ENCODE measurements at places on chromosomes 2 and 18. TPM values are rescaled to one million over a fixed set of nuclear protein-coding genes. Genes with fewer than 3 reads are reported as not detected.

Gene GPAT2
- total RNA-seq = 4.0 TPM

Gene FAM237A
- not detected for total RNA-seq

DNA sequence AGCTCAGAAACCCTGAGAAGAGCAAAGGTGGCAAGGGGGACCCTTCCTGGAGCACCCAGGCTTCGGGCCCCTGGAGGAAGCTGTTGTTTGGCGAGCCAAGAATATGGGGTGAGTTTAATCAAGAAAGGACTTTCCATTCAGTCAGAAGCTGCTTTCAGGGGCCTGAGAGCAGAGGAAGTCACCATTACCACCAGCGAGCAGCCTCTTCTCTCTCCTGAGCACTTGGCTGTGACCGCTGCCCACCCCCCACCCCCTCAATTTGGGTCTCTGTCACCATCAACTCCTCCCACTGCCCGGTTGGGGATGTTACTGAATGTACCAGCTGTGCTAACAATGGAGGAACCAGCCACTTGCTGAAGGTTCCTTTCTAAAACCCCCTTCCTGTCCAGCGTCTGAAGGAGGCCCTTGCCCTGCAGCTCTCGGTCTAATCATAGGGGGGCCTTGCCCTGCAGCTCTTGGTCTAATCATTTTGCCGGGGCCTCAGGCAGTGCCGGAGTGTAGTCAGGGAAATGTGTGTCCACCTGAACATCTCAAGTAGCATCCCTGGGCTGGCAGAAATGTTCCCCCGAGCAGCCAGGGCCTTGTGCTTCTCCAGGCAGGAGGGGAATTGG lies 943 bp downstream of the INPP5D start:
- H3K27ac ChIP-seq = peak overlapping the region; percentile 85
- H3K36me3 ChIP-seq = no peaks in the 10 kb centered on the region
- H3K4me1 ChIP-seq = peaks cover 36% of the 10 kb centered on the region
- peak overlapping the region; percentile 88 for H3K4me3 ChIP-seq
- DNase-seq = no peak

GRCh38 chr2:214069254-214069653 lies 341.6 kb upstream of the VWC2L start:
- no peaks in the 10 kb centered on the region for H3K36me3 ChIP-seq
- H3K4me3 ChIP-seq = no peak overlapping the region
- no peak overlapping the region for H3K27ac ChIP-seq
- H3K27me3 ChIP-seq = no peaks in the 10 kb centered on the region
- H3K4me1 ChIP-seq = no peaks in the 10 kb centered on the region

DNA sequence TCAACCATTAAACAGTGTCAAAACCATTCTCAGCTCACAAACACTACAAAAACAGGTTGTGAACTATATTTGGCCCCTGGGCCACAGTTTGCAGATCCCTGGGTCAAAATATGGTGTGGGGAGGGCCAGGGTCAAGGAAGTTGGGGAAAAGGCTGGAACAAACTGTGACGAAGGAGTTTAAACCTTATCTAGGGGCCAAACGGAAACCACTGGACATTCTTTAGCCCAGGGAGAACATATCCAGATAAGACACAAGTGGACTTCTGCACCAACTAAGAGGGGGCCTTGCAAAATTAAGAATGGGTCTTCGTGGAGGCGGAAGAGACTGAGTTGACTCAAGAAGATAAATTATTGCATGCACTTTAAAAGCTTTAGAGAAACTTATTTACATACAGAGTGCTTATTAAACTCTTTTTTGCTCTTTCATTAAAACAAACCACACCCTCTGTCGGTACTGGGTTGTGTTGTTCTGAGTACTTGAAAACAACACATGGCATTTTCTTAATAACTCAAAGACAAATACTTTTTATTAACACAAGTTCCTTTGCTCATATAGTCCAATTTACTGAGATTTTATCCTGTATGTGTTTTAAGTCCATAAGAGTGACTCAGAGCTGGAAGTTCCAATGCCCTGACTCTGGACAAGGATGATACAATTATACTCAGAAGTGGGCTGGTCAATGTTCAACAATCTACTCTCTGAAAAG lies 5.3 kb upstream of the ASAP2 start:
- H3K36me3 ChIP-seq = no peaks in the 10 kb centered on the region
- no peak overlapping the region for H3K4me3 ChIP-seq
- no peak overlapping the region for H3K27ac ChIP-seq
- no peaks in the 10 kb centered on the region for H3K4me1 ChIP-seq
- H3K27me3 ChIP-seq = no peaks in the 10 kb centered on the region

DNA sequence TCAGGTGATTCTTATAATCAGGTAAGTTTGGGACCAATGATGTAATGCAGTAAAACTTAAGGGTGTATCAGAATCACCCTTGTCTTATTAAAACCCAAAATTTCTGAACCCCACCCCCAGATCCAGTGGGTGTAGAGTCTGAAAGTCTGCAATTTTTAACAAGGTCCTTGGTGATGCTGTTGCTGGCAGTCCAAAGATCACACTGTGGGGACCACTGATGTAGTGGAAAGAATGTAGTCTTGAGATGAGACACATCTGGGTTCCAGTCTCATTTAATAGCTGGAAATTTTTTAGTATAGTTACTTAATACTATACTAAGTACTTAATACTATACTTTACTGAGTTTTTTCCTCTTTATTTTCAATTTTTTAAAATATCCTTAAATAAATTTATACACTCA lies 258.4 kb downstream of the PLCL1 start:
- H3K4me3 ChIP-seq = no peak overlapping the region
- no peak for DNase-seq
- no peaks in the 10 kb centered on the region for H3K27me3 ChIP-seq
- H3K27ac ChIP-seq = no peak overlapping the region
- H3K36me3 ChIP-seq = no peaks in the 10 kb centered on the region

DNA sequence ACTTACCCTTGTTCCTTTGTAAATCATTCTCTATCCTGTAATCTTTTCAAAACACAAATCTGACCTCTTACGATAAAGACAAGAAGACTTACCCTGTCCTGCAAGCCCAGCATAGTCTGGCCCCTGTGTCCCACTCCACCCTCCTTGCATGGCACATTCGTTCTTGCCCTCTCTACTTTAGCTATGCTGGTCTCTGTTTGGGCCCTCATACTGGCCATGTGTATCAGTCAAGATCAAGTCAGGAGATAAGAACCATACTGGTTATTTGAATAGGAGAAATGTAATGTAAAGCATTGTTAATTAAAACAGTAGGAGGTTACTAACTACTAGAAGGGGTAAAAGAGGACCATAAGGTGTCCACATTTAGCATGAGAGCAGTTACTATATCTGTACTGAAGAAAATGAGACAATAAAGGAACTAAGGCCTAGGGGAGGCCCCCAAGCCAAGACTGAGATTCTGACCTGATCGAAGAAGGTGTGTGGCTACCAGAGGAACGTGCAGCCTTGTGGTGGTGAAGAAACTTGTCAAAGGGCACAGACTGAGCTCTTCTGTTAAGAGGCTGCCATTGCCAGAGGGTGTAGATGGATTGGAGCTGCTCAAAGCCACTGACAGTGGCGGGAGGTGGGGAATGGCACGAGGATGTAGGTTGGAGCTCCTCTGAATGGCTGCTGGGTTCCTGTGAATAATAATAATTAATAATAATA lies 80.8 kb downstream of the KCTD18 start:
- no peaks in the 10 kb centered on the region for H3K27me3 ChIP-seq
- H3K4me1 ChIP-seq = no peaks in the 10 kb centered on the region
- H3K27ac ChIP-seq = no peak overlapping the region
- no peak overlapping the region for H3K4me3 ChIP-seq
- no peaks in the 10 kb centered on the region for H3K36me3 ChIP-seq
- DNase-seq = no peak

DNA sequence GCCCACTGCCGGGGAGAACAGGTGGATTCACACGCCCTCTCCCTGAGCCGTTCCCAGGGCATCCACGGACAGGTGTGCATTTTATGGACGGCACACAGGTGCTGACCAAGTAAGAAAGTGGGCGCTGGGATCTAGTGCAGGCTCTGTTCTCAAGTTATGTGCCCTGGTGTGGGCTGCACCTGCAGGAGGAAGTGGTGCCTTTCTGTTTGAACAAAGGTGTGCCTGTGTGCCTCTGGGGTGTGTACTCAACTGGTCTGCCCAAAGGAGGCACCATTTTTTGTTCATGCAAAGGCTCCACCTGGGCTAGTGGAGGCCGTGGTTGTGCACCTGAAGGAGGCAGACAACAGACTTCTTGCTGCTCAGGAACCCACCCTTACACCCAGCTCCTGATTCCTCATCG lies 88.2 kb upstream of the HK2 start:
- H3K36me3 ChIP-seq = no peaks in the 10 kb centered on the region
- no peak for DNase-seq
- H3K27me3 ChIP-seq = no peaks in the 10 kb centered on the region
- no peak overlapping the region for H3K4me3 ChIP-seq
- H3K4me1 ChIP-seq = no peaks in the 10 kb centered on the region

DNA sequence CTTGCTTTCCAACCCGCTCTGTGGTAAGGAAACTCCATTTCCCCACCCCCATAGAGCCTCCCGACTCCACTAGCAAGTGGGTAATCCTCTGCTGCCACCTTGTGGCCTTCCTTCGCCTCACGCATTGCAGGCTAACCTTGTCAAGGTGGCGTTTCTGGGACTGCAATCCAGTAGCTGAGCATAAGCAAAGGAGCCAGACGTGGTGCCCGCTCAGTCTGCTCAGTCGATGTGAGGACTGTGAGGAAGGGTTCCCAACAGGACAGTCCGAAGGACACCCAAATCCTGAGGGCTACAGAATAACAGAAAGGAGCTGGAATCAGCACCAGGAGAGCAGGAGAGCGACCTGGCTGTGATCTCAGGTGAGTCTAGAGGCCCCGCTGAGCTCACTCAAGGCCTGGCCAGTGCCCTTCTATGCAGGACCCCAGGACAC lies 144.2 kb downstream of the SUCLG1 start:
- peak; percentile 71 for DNase-seq
- no peaks in the 10 kb centered on the region for H3K4me1 ChIP-seq
- no peaks in the 10 kb centered on the region for H3K27me3 ChIP-seq
- H3K27ac ChIP-seq = no peak overlapping the region

Gene C1QL2
- not detected for total RNA-seq

- DNase-seq = peak; percentile 85
- H3K4me3 ChIP-seq = peak within 1 kb of the TSS; percentile 97
Observed at GRCh38 chr2:157443795-157444640, at the start of gene CYTIP. CYTIP (minus strand) TSS chr2:157444089; CDS start chr2:157444020, 69 bp downstream.

DNA sequence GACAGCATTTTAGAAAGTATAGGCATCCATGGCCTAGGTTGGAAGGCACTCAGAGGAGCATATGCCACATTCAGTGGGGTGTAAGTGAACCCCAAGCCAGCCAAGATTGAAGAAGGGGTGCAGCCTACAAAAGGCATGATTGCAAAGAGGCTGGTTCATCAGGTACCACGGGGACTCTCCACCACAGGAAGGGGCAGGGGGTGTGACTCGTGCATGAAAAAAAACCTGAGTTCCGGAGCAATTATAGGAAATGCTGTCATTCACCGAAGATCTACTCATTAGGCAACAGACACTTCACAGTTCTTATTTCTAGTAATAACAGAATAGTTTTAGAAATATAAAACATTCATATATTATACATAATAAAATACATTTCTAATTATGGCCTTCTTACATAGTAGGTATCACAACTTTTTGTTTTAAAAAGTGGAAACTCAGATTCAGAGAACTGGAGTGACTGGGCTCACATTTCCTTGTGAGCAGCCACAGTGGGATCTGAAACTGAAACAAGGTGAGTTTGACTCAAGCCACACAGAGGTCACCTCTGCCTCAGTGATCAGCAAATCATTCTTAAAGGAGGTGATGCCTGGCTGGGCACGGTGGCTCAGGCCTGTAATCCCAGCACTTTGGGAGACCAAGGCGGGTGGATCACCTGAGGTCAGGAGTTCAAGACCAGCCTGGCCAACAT lies 188.4 kb upstream of the GYPC start:
- H3K36me3 ChIP-seq = no peaks in the 10 kb centered on the region
- no peak for DNase-seq
- no peak overlapping the region for H3K27ac ChIP-seq

- no peaks in the 10 kb centered on the region for H3K27me3 ChIP-seq
- H3K36me3 ChIP-seq = no peaks in the 10 kb centered on the region
- DNase-seq = no peak
Observed at GRCh38 chr2:134681201-134681600, 37.6 kb downstream of the TMEM163 start.

GRCh38 chr2:231093933-231094332 lies 30.9 kb downstream of the HTR2B start:
- no peaks in the 10 kb centered on the region for H3K36me3 ChIP-seq
- no peaks in the 10 kb centered on the region for H3K4me1 ChIP-seq
- DNase-seq = no peak
- no peaks in the 10 kb centered on the region for H3K27me3 ChIP-seq

GRCh38 chr18:45008694-45009413 lies 328.2 kb downstream of the SETBP1 start:
- H3K36me3 ChIP-seq = no peaks in the 10 kb centered on the region
- DNase-seq = peak; percentile 16
- H3K27me3 ChIP-seq = no peaks in the 10 kb centered on the region
- H3K4me1 ChIP-seq = no peaks in the 10 kb centered on the region
- no peak overlapping the region for H3K27ac ChIP-seq

DNA sequence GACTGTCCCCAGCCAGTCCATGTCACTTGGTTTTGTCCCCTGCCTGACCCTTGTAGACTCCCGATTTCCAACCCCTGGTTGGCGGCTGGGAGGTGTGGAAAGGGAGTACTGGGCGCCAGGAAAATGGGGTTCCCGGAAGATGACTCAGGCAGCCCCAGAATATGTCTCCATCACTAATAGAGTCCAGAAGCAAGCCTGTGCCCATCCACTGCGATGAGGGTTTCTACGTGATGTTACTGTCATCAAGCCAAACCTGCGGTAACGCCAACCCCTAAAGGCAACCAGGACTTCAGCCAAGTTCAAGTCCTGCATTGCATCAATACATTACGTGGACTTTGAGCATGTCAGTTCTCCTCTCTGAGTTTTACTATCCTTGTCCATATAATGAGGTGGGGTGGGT lies 62.0 kb upstream of the TAF1B start:
- no peaks in the 10 kb centered on the region for H3K27me3 ChIP-seq
- H3K36me3 ChIP-seq = no peaks in the 10 kb centered on the region
- no peak overlapping the region for H3K27ac ChIP-seq

GRCh38 chr18:32851936-32852335 lies 79.1 kb upstream of the KLHL14 start:
- no peak overlapping the region for H3K4me3 ChIP-seq
- no peaks in the 10 kb centered on the region for H3K27me3 ChIP-seq
- no peak for DNase-seq
- no peak overlapping the region for H3K27ac ChIP-seq

- DNase-seq = no peak
- H3K27ac ChIP-seq = no peak overlapping the region
- H3K4me3 ChIP-seq = no peak overlapping the region
- H3K4me1 ChIP-seq = no peaks in the 10 kb centered on the region
Observed at GRCh38 chr2:125364192-125364983, 1291.6 kb upstream of the GYPC start.

DNA sequence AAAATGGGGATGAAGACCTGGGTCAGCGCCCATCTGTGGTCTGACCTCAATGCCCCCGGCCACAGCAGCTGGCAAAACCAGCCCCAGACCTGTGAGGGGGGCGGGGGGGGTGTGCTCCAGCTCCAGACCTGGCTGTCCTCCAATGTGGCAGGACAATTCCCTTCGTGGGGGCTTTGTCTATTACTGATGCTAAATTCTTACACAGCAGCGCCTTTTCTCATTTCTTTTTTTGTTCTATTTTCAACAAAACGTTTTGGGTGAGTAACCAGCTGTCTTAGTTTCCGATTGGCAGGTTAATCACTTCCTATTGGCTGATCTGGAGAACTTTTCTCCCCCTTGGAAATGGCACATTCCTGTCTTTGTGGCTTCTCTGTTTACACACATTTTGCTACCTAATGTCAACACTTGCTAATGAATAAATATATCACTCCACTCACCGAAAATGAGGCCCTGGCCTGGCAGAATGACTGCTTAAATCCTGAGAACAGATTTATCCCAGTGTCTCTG lies 4.4 kb downstream of the SMAD7 start:
- H3K4me3 ChIP-seq = no peak overlapping the region
- no peaks in the 10 kb centered on the region for H3K27me3 ChIP-seq
- no peak overlapping the region for H3K27ac ChIP-seq
- no peaks in the 10 kb centered on the region for H3K36me3 ChIP-seq
- H3K4me1 ChIP-seq = peaks cover 68% of the 10 kb centered on the region

Gene KATNAL2
- total RNA-seq = 2.8 TPM
